ENCODE measurements at places on chromosomes 11 and 22. TPM values are rescaled to one million over a fixed set of nuclear protein-coding genes. Genes with fewer than 3 reads are reported as not detected.
A peak's percentile ranks its signal among the peaks of the same experiment; 100 is the strongest.

DNA sequence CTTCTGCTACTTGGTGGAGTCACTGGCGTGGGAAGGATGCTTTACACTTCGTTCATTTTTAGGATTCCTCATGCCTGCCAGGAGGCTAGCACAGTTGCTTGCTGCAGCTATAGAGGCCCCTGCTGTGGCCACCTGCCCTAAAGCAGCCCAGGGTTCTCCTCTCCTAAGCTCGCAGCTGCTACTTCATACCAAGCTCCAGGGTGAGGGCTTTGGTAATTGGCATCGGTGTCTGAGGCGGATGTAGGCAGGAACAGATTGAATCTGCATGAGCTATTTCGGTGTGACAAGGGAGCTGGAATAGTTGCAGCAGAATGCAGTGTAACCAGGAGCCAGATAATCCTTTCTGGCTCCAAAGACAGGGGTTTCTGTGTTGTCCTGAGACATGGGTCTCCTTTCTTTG is 133.1 kb downstream of the MICAL2 start:
- DNase-seq, result no peak

DNA sequence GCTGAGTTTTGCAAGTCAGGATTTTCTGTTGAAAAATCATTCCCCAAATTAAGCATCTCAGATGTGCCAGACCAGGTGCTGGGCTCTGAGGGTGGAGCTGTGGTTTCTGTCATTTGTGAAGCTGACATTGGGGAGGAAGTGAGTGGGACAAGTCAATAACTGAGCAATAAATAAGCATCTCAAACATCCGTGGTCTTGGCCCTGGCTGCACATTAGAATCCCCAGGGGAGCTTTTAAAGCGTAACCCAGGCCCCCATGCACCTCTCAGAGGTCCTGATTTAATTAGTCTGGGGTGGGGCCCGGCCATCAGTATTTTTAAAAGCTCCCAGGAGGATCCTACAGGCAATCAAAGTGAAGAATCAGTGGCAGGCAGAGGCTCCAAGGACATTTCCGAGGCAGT is 420.0 kb downstream of the MN1 start:
- no peak for DNase-seq

GRCh38 chr11:118148856-118149255 is 3.8 kb downstream of the SCN4B start:
- DNase-seq, result no peak

DNA sequence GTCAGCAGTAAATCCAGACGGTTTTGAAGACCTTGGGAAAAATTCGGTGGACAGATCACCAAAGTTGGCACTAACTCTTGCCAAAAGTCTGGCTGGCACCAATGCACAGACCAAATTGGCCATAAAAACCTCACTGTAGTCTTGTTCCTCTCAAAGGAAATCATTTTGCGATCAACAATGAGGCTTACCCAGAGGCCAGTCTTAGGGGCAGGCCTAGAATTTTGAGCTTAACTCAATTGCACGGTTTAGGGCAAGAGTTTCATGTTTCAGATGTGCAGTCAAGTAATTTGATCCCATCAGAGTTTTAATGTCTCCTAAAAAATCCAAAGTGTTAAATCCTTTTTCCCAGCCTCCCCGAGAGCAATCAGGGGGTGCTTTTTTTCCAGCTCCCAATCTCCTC is 19.0 kb downstream of the MPPED2 start:
- DNase-seq, result no peak

GRCh38 chr11:89516496-89516895 is 25.3 kb upstream of the NOX4 start:
- no peak for DNase-seq

GRCh38 chr11:12543596-12544415 is 130.4 kb upstream of the TEAD1 start:
- no peak for DNase-seq

DNA sequence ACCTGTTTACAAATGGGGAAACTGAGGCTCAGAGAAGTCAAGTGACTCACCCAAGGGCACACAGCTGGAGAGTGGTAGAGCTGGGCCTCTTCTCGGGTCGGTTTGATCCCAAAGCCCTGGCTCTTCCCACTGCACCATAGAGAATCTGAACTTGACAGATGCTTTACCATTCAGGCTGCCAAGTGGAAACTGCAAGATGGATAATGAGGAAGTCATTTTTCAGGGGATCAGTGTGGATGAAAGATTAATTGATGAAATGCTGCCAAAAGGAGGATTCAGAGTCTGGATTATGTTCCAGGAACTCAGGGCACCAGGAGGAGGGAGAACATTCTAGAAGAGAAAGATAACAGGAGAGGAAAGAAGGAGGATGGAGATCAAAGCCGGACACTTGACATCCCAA is 185.9 kb upstream of the ZBED5 start:
- DNase-seq, result no peak

GRCh38 chr11:129322941-129323340 is 52.7 kb upstream of the BARX2 start:
- no peak for DNase-seq

DNA sequence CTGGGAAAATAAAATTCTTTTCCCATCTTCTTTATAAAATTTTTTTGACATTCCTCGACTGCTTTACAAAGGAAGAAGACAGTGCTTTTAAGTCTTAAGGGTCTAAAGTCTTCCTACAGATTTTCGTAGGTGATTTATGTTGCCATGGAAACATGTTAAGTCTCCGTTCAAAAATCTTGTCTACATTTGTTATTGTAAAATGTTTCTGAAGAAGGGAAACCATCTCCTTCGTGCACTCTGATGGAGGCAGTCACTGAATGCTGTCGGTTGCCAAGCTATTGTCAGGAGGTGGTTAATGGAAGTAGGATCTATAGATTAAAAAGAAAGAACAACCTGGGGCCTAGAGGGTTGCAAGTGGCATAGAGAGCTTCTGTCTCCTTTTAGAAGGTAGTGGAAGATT is 52.6 kb downstream of the MAP6 start:
- DNase-seq, result no peak

DNA sequence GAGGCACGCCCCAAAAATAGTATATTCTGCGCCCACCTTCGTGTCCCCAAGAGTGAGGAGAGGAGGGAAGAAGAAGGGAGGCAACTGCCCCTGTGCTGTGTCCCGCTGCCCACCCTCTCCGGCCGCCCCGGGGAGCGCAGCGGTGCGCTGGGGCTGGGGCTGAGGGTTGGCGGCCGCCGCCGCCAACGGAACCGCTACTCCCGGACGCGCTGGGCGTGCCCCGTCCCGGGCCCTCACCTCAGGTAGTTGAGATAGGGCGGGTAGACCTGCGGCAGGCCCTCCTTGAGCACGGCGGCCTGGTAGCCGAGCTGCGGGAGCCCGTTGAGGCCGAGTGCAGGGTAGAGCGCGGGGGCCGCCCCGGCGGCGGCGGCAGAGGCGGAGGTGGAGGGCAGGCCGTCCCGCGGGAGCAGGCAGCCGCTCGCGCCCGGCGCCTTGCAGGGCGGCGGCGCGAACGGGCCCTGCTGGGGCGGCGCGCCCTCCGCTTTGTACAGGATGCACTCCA is 2.4 kb downstream of the PGR start:
- peak; percentile 10 for DNase-seq

- no peak for DNase-seq
Observed at GRCh38 chr11:16454289-16454863, 98.0 kb upstream of the SOX6 start.

GRCh38 chr11:532527-532985 is 2.8 kb downstream of the HRAS start:
- no peak for DNase-seq

- no peak for DNase-seq
Observed at GRCh38 chr22:38311323-38311620, 6.0 kb downstream of the CSNK1E start.

GRCh38 chr11:134498326-134499139 is 86.5 kb upstream of the B3GAT1 start:
- peak; percentile 78 for DNase-seq

GRCh38 chr22:31313366-31314147 is 21.3 kb upstream of the PIK3IP1 start:
- peak; percentile 97 for DNase-seq

GRCh38 chr11:119356349-119357031 is 10.0 kb upstream of the MFRP start:
- peak; percentile 80 for DNase-seq

DNA sequence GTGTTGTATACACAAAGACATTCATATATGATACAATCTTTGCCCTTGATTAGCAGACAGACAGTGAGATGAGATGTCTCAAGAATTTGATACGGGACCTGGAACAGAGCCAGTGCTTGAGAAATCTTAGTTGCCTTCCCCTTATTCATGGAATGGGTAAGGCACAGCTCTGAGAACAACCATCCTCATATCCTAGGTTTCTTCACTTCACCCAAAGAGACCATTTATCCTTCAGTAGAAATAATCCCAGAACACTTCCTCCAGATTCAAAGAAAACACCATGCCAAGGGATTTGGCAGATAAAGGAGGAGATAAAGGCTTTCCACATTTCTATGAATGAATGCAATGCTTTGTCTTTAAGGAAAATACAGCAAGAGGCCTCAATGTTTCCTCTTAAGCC is 8.8 kb upstream of the IZUMO1R start:
- no peak for DNase-seq

DNA sequence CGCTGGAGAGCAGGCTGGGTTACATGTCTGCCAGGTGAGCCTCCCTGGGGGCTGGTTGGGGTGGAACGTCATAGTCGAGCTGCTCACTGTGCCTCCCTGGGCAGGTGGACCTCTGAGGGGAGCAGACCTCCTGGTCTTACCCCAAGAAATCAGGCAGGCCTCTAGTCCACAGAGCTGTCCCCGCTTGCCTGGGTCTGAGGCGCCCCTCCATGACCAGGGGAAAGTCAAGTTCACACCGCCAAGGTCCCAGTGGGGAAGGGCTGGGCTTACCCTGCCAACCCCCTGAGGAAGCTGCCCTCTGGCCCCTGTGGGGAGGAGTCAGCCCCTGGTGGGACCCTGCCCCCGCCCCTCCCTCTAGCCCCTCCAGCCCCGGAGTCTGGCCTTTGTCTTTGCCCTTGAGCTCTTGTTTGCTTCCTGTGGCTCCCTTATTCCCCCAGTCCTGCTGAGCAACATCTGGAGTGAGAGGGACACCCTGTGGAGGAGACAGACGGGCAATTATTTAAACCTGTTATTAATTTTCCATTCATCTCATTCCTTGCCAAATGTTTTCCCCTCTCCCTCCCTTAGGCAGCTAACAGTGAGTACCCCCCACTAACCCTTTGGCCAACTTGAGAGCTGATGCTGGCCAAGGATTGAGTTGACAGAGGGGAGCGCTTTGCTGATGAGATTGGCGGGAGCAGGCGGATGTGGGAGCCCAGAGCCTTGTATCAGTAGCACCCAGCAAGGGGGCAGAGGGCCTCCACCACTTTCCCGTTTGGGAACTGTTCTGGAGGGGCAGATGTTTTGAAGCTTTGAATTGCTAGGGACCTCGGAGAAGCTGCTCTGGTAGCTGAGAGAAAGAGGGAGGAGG is 83.4 kb downstream of the CEP164 start:
- DNase-seq, result no peak

DNA sequence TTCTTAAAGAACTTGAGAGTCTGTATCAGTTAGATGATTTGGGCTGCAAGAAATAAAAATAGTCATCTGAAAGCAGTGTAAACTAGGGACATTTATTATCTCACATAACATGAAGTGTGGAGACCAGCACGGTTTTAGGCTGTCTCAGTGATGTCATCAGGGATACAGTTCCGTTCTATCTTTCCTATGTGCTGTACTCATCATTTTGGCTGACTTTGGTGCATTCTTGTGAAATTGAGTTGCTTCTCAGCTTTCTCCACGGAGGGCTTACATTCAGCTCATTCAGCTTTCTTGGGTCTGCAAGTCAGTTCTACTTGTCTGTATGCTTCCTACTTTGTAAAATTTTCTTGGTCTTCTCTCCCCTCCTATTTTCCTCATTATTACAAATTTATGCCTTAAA is 51.8 kb upstream of the LIN7C start:
- DNase-seq, result no peak

DNA sequence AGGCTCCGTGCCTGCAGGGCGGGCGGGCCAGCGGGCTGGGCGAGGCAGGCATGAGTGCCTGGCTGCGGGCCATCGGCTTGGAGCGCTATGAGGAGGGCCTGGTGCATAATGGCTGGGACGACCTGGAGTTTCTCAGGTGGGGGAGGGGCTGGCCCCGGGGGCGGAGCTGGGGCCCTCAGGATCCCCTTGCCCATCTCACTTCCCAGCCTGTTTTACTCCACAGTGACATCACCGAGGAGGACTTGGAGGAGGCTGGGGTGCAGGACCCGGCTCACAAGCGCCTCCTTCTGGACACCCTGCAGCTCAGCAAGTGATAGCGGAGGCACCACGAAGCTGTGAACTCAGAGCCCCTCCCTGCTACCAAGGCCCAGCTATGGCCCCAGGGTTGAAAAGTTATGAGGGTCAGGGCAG is 5.9 kb downstream of the PHOX2A start:
- DNase-seq, result peak; percentile 74

DNA sequence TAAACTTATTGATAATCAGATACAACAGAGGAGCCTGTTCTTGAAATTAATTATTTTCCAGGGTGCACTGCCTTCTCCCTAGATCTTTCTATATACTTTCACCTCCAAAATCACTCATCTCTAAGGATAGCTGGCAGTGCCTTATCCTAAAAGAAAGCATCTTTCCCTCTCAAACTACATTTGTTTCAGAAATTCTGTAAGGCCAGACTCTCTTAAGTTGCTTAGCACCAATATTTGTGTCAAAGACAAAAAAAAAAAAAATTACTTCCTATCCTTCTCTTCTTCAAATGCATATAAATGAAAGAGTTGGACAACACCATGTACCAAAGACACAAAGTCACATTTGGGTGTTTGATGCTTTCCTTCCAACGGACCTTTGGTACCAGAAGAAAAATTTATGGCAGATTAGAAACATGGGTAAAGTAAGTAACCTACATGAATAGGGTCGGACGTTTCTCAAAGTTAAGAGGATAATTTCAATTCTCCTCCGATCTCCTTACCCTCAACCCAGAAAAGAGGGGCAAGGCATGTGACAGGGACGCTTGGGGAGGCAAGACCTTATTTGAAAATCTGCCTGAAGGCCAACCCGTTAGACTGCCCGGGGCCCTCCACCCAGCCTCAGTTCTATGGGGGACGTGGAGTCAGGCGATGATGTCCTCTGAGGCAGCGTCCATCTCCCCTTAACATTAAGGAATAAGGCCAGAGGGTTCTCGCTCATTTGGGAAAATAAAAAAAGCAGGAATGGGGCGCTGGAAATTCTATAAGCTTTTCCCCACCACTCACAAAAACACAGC is 66.3 kb downstream of the ETS1 start:
- DNase-seq, result no peak

C11orf65 gene
- 1.5 TPM for total RNA-seq

SLC22A8 gene
- total RNA-seq, result not detected

UBQLNL gene
- 0.67 TPM for total RNA-seq

PLAAT4 gene
- 53.6 TPM for total RNA-seq

VSIG2 gene
- total RNA-seq, result 33.1 TPM

PHOX2A gene
- total RNA-seq, result not detected

SLC17A6 gene
- not detected for total RNA-seq

FLRT1 gene
- 3.7 TPM for total RNA-seq

CNIH2 gene
- total RNA-seq, result not detected

DMC1 gene
- total RNA-seq, result 25.9 TPM

SHISA8 gene
- not detected for total RNA-seq

SCGB1A1 gene
- total RNA-seq, result not detected

ASCL2 gene
- total RNA-seq, result 0.54 TPM

KCNE3 gene
- total RNA-seq, result 7.2 TPM

TRIM29 gene
- 1.6 TPM for total RNA-seq

Measured in thyroid gland (tissue), 4 donors.